NCI-H1694 treated with DMSO at 0.1 percent for 48 hours (cell line): ENCODE measurements at places on chromosomes 7 and 10.

GRCh38 chr7:51010534-51010933 lies 227.8 kb upstream of the GRB10 start:
- no peak for DNase-seq

DNA sequence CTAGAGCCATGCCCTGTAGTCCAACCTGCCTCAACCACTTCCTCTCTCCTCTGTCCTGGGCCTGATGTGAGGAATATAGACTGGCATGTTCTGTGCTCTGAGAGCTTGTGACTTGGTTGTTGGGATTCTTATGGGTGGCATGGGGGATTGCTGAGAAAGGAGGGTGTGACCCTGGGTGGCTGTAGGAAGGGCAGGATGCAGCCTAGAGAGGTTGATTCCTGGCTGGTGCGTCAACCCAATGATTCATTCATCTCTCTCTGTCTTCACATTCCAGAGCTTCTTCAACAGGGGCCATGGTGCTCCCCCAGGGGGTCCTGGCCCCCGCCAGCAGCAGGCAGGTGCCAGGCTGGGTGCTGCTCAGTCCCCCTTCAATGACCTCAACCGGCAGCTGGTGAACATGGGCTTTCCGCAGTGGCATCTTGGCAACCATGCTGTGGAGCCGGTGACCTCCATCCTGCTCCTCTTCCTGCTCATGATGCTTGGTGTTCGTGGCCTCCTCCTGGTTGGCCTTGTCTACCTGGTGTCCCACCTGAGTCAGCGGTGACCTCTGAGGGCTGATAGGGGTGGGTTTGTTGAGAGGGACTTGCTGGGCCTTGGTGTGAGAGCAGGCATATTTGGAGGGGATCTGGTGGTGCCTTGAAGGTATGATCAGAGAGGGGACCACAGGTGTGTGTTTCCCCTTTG lies 2.6 kb downstream of the FAM241B start:
- DNase-seq = no peak

DNA sequence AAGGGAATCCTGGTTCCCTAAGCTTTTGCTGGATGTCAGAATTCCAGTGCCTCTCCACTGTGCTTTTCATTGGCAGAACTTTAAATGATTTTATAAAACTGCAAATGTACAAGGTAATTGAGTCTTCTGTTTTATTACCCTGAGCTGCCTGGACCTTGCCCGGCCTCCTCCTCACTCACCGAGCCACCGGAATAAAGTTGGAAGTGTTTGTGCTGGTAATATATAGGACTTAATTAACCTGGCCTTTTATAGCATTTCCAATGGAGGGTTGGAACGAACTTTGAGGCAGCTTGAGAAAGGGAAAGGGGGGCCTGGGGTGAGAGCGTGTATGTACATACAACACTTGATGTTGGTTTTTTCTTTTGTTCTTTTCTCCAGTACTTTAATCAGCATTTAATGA lies 43.4 kb downstream of the ZNF503 start:
- no peak for DNase-seq

DNA sequence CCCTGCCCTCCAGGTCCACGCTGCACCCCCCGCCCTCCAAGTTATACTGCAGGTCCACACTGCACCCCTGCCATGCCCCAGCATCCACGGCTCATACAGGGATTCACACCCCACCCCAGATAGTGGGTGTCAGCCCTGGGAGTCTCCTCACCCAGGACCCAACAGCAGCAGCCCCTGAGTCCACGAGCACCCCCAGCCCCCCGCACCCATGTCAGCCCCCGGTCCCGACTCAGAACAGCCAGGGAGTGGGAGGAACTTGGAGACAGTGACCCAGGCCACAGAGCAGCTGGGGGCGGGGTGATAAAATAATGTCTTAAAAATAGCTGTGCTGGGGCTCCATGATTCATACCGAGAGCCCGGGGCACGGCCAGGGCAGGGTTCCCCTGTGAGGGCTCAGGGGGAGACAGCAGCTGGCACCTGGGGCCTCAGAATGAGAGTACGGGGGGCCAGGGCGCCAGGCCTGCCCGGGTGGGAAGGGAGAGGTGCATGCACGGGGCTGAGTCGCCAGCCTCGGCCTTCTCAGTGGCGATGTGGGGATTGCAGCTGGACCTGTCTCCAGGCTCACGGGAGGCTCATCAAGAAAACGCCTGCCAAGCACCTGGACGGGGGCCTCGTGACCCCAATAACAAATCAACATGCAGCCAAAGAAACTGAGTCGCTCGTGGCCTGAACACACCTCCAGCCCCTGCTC lies 29.8 kb downstream of the ADAP1 start:
- DNase-seq = no peak

- DNase-seq = no peak
These were observed 229.6 kb downstream of the BAMBI start for GRCh38 chr10:28906934-28907333.

GRCh38 chr10:97644936-97645335 lies 4.5 kb downstream of the PI4K2A start:
- no peak for DNase-seq
